ENCODE measurements at places on chromosomes 3 and 15. TPM values are rescaled to one million over a fixed set of nuclear protein-coding genes. Genes with fewer than 3 reads are reported as not detected.

Gene LDHAL6B
- not detected for total RNA-seq

Gene GOLGA8T
- total RNA-seq: not detected

Gene CHL1
- total RNA-seq: not detected

Gene VPS18
- 32.9 TPM for total RNA-seq

Gene C3orf33
- 2.3 TPM for total RNA-seq

Gene GOLGA6L10
- total RNA-seq: 1.8 TPM

Gene ECE2
- total RNA-seq: not detected
